Brain (organoid and tissue), 16 donors: ENCODE measurements at places on chromosomes 4 and X. TPM values are rescaled to one million over a fixed set of nuclear protein-coding genes. Genes with fewer than 3 reads are reported as not detected.

The TMEM156 gene
- 0.27 TPM for polyA plus RNA-seq

The KLHL4 gene
- 2.1 TPM for polyA plus RNA-seq

The TMA16 gene
- polyA plus RNA-seq, result 2.8 TPM

The SORCS2 gene
- polyA plus RNA-seq, result 18.8 TPM

The DMP1 gene
- not detected for polyA plus RNA-seq

The PPP2R2C gene
- polyA plus RNA-seq, result 48.1 TPM

The YIPF7 gene
- not detected for polyA plus RNA-seq
